ENCODE measurements at places on chromosomes 7 and 10.

GRCh38 chr7:129661645-129662182 lies 50.2 kb downstream of the NRF1 start:
- no peak for DNase-seq

DNA sequence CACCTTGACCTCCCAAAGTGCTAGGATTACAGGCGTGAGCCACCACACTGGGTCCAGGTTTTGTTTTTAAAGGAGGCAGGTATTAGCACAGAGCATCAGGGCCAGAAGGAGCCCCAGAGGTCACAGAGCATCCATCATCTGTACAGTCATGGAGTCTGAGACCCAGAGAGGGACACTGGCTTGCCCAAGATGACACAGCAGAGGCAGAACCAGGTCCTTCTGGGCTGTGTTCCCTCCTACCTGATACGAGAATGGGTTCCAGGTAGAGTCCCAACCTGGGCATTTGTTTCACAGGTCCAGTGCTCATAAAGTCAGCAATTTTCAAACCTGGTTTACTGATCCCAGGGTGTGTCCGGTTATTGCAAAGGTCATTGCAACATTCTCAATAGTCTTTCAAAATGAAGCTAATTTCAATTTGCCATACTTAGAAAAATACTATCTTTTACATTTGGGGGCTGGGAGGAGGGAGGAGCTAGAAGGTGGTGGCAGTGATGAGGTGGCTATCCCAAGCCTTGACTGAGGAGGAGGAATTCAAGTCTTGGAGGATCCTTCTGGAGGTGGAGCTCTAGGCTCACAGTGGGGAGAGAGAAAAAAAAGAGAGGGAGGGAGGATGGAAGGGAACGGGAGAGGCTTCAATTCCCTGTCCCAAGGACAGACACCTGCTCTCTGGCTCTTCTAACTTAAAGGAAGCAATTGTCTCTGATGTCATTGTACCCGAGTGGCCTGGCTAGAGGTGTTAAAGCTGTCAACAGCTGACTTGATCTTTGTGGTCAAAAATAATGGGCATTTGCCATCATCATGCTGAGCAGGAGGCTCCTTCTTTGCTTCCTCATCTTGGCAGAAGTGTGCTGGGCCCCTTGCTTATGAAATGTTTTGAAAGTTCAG lies 8.1 kb downstream of the MXI1 start:
- DNase-seq: no peak

- no peak for DNase-seq
Measured at GRCh38 chr7:112174192-112174591, 32.0 kb downstream of the DOCK4 start.

GRCh38 chr7:69388452-69389137 lies 209.7 kb upstream of the AUTS2 start:
- DNase-seq: no peak

DNA sequence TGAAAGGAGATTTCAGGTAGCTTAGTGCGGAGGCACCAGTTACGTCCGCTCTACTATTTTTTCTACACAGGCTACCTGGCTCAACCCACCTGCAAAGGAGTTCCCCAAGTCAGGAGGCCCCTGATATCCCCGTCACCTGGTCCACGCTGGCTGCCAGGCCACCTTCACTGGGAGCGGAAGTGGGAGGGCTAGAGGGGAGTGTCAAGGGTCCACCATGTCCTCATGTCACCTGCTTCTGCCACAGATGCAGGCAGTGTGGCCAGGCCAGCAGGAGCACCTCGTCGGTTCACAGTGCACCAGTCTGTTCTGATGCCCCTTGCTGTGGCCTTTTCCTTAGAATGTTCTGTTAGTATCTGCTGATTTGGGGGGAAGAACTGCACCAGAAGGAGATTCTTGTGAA lies 16.9 kb downstream of the NOM1 start:
- DNase-seq: no peak

DNA sequence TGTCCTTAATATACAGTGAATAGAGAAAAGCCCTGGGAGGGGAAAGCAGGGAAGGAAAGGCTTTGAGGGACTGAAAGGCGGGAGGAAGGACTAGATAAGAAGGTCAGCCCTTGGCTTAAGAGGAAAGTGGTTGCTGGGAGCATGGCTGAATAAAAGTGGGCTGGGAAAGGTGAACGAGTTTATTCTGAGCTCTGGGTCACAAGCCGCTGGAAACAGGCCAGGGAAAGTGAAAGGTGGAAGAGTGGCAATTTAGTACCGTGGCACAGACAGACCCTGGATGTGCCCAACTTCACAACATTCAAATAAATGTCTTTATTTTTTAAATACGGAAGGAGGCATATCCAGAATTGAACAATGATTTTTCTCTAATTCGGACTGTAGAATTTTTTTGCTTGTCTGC lies 39.7 kb downstream of the TAC1 start:
- DNase-seq: no peak

DNA sequence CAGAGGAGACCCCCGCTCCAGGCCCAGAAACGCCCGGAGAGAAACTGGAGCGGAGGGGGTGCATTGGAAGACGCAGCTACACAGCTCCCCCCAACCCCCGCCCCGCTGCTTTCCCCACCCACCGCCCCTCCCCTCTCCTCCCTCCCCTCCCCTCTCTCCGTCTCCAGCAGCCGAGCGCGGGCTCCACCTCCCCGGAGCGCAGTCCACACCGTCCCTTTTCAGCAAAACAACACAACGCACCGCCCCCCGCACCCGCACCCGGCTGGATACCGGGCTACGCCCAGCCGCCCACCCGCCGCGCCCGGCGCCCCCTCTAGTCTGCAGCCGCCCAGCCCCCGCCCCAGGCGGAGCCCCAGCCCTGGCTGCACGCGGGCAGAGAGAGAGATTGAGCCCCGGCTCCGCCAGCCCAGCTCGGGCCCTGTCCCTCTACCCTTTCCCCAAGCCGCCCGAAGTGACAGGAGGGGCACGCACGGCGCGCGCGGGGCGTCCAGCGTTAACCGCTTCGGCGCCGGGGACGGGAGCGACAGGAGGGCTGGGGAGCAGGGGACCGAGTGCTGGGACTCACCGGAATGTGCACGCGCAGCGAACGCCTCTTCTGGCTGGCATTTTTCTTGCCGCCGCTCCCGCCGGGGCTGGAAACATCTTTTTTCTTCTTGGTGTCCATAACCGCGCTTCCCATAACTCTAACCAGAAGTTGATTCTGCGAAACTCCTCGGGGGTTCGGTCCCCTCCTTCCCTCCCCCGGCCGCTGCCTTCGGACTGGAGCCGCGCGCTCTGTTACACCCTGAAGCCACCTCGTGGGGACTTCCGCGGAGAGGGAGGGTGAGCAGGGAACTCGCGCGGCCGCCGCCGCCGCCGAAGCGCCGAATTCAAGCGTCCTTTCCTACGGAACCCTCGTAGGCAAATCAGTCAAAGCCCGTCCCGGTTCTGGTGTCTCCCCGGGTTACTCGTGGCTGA lies 695 bp downstream of the PRKAG2 start:
- peak; percentile 37 for DNase-seq

DNA sequence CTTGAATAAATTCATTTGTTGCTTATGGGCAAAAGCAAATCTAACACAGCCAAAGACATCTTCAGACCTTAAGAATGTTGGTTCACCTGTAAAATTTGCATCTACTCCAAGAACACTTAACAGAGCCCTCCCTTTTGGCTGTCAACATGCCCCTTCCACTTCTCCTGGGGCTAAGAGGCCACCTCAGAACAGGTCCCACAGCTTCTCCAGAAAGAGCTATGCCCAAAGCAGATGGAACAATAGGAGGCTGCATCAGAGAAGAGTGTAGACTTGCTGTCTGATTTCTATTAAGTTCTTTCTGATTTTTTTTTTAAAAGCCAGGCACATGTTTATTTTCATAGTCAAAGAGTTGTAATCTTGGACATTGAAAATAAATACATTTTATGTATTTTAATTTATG lies 26.1 kb upstream of the TRIL start:
- DNase-seq: no peak

DNA sequence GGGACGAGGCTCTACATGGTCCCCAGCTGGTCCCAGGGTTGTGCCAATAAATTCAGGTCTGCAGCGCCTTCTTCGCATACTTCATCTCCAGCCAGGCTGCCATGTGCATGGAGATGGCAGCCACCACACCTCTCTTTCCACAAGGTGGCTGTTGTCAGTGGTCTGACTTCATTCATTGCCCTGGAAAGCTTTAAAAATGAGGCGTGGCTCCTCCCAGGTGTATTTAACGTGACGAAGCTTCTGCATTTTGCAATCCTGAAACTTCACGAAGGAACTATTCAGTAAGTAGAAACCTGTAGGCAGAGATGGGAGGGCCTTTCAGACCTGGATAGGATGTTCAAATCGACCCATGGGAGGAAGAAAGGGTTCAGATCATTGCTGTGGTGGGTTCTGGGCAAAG lies 53.7 kb downstream of the PFKFB3 start:
- no peak for DNase-seq

Measured in endothelial cell of umbilical vein (primary cell).